Stimulated activated CD8-positive, alpha-beta memory T cell treated with anti-CD3 and anti-CD28 coated beads, Interleukin-7, amount 100 ng/mL, for 4 hours (primary cell): ENCODE measurements at places on chromosomes 2 and 18.
A peak's percentile ranks its signal among the peaks of the same experiment; 100 is the strongest.

- no peak for DNase-seq
Measured at GRCh38 chr2:150413910-150414309, 73.6 kb downstream of the RND3 start.

DNA sequence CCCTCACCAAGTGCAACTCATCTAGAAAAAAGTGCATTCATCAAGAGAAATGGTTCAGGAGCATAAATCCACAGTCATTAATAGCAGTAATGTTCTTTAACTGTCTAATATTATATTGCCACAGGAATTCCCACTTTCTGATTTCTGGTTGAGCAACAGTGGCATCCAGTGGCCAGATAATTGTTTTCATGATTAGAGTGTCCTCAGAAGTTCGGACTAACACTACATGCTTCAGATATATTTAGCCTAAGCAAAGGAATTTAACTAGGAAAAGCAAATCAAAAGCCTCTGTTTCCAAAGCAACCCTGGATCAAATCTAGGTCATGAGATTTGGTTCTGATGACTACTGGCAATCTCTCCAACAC is 9.8 kb upstream of the ERBB4 start:
- DNase-seq: no peak

- DNase-seq: no peak
Measured at GRCh38 chr2:197102231-197102630, 175.7 kb upstream of the PGAP1 start.

DNA sequence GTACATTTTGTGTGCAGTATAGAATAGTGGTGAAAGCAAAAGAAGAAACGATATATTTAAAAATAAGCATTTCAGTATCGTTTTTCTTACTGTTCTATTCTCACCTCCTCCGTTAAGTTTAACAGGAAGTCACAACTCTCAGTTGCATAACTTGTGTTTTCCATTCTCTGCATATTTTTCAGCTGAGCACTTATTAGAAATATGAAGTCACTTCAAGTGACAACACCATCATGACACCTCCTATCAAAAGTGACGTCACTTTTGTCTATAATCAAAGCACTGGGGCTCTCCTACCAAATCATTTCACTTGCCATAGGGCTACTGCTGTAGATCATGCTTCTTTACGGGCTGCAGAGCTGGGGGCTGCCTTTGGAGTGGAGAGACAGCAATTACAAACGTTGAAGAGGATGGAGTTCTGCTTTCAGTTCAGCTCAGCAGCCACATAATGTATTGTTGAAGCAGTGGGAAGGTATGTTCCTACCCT is 36.3 kb downstream of the STAT4 start:
- no peak for DNase-seq

- DNase-seq: no peak
Measured at GRCh38 chr2:24830786-24831185, 37.6 kb downstream of the CENPO start.

DNA sequence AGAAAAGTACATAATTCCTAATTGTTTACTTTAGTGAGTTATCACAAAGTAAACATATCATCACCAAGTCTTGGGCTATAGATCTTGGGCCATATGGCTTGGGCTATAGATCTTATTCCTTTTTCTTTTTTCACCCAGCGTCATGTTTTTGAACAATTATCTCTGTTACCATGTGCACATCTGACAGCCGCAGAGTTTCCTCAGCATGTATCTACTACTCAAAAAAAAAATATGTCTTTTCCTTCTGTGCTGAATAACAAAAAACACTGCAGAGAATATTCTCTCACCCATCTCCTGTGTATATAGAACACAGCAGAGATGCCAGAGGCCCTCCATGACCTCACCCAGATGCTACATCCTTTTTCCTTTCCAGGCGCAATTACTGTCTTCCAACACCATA is 76.2 kb upstream of the MYO3B start:
- DNase-seq: no peak

DNA sequence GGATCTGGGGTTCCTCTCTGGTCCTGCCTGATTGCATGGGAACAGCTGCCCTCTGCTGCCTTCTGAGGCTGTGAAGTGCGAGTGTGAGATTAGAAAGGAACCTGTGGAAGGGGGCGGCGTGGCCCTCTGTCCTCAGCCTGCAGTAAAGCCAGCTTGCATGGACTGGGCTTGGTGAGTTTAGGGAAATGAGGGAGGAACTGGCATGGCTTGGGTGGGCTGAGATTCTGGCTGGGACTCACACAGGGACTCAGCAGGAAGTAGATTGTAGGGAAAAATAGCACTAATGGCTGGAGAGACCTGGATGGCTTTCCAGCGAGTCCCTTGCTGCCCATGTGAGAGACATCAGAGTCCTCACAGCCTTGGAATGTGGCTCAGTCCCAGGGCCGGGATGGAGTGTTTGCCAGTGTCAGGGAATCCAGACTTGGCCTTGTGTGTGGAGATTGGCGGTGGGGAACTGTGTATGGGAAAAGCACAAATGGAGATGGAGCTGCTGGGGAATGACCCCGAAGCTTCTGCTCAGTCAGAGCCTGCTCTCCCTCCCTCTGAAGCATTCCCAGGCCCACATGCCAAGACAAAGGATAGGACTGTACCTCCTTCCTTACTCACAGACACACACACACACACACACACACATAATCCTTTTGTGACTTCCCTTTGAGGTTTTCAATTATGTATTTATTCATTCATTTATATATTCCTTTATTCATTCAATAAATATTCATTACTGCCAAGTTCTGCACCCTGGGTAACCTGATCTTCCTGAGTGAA is 115.4 kb downstream of the ACAA2 start:
- DNase-seq: no peak

DNA sequence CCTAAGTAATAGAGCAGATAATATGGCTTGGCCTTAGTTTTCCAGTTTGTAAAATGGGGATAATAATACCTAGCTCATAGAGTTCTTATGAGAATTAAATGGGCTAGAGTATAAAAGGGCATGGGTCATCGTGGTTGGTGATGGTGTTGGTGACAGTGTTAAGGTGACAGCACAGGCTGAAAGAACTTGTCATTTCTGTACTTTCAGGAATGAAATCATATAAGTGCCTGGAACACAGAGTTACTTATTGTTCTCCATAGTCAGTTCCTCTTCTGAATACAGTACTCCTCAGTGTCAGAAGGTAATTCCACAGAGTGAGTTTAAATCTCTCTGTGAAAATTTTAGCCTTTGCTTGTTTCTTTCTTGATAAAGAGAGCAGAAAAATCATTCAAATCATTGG is 42.4 kb downstream of the KIF5C start:
- DNase-seq: no peak

GRCh38 chr2:101773137-101773536 is 75.6 kb downstream of the MAP4K4 start:
- DNase-seq: no peak

GRCh38 chr2:74834792-74835755 is 1.1 kb downstream of the HK2 start:
- peak; percentile 73 for DNase-seq

GRCh38 chr2:120675460-120676130 is 60.1 kb upstream of the GLI2 start:
- no peak for DNase-seq

- DNase-seq: no peak
Measured at GRCh38 chr2:3667151-3667631, 9.2 kb downstream of the ALLC start.

- DNase-seq: no peak
Measured at GRCh38 chr18:22082408-22082807, 87.0 kb upstream of the GATA6 start.

GRCh38 chr2:108588070-108588668 is 53.9 kb downstream of the LIMS1 start:
- DNase-seq: no peak

GRCh38 chr18:77960791-77961410 is 711.3 kb downstream of the GALR1 start:
- DNase-seq: no peak

DNA sequence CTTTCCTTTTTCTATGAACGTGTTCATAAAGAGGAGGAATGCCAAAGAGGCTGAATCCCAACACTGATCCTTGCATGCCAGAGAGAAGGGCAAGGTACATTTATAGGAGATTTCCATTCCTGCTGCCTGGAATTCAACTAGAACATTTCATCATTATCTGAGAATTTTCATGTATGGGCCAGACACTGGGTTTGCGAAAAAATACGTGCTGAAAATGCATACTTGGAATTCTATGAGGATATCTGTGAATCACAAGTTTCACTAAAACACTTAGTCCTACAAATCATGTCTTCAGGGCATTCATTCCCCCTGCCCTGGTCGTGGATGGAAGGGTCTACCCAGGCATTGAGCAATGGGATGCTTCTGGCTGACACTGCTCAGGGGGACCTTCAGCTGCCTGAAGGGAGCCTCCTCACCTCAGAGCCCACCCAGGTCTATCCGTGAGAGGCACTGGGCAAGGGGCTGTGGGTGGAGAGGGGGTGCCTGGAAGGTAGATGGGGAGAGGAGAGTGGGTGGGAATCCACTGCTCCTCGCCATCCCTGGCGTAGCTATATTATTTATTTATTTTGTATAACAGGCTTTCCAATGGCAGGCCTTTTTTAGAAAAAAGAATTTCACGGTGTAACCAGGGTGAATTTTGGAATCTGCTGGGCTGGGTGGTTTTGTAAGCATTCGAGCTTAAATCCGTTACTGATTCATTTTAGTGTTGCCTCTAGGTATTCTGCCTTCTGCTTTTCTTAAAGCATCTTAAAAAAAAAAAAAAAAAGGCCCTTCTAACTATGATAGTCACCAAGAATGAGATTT is 560.6 kb upstream of the ID2 start:
- no peak for DNase-seq

DNA sequence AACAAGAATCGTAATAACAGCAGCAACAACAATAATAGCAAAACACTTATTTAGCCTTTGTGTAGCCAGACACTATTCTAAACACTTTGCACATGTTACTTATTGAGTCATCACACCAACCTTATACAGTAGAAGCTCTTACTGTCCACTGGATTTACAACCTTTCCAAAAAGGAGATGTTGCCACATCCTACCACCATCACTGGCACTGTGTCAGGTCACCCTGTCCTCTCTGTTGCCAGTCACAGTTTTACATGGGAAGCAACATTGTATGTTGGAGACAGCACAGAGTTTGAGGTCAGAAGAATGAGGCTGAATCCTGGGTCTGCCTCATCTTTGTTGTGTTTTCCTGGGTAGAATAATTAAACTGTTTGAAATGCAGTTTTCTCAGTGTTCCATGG is 201.4 kb upstream of the EPAS1 start:
- DNase-seq: no peak

DNA sequence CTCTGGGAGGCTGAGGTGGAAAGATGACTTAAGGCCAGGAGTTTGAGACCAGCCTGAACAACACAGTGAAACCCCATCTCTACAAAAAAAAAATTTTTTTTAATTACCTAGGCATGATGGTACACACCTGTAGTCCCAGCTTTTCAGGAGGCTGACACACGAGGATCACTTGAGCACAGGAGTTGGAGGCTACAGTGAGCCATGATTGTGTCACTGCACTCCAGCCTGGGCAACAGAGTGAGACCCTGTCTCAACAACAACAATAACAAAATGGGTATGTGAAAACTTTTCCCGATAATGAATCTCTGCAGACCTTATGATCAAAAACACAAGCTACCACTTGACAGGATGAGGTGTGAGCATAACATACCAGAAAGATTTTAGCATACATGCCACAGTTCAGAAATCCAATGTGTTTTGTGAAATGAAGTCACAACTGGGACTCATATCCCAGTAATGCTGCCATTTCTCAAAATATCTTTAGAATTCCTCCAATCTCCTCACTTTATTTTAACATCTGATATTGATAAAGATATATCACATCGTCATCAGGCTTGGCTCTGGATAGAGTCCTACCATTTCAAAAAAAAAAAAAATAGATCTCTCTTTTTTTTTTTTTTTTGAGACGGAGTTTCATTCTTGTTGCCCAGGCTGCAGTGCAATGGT is 74.0 kb upstream of the PELI1 start:
- no peak for DNase-seq

DNA sequence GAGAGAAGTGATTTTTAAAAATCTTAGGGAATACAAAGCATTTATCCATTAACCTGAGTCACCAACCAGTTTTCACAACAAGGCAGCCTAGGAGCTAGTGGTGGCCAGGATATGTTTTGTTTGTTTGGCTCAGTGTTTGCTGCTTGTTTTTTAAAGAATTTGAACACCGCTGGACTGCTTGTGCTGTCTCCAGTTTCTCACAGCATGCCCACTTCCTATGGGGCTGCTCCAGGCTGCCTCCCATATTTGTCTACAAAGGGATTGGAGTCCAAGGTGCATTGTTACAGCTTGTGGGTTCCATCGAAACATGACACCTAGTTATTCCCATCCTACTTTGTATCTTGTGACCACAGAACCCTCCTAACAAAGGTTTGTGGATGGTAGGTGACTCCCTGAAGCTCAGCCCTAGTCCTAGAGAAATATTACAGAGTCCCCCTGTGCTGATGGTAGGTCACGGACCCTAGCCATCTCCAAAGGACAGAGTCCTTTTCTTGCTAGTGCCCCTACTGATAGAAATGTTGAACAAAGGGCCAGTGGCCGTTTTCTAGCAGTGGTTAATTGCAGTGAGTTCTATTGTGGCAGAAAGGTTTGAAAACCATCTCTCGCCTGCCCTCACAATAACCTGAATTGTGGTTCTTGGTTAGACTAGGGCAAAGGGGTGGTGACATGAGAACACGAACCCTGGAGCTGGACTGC is 23.2 kb downstream of the GPR39 start:
- DNase-seq: no peak

GRCh38 chr2:222762342-222762741 is 90.9 kb downstream of the MOGAT1 start:
- no peak for DNase-seq

DNA sequence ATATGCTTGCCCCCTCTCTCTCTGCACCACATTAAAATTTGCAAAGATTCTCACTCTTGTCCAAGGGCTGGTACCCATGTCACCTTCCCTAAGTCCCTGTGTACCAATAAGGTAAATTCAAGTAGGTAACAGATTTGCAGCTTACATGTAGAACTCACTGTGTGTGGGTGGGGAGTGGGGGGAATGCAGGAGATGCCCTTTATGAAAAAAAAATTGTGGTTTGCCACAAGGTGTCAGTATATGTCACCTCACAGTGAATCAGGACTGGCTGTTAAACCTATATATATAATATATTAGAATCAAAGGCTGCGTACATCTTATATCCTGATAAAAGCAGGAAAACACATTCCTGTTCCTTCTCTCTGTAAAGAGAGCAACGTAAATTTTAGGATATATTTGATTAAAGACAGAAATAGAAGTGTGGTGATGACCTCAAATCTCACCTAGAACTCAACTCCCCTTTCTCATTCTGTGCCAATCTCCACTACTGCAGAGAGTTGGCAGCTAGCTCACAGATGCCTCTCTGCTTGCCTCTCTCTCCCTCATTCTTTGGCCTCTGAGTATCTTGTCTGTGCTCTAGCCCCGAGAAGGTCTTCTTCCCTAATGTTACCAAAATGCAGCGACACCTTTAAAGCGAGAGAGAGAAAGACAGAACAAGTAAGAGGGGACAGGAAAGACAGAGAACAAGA is 536 bp downstream of the XDH start:
- DNase-seq: no peak

DNA sequence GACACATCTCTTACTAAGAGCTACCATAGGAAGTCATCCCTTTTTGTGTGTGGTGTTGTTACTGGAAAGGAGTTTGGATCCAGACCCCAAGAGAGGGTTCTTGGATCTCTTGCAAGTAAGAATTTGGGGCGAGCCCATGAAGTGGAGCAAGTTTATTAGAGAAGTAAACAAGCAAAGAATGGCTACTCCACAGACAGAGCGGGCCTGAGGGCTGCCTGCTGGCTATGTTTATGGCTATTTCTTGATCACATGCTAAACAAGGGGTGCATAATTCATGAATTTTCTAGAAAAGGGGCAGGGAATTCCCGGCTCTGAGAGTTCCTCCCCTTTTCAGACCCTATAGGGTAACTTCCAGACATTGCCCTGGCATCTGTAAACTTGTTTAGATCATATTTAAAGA is 30.6 kb upstream of the PXDN start:
- DNase-seq: no peak
